ENCODE measurements at places on chromosomes 11 and 22.

DNA sequence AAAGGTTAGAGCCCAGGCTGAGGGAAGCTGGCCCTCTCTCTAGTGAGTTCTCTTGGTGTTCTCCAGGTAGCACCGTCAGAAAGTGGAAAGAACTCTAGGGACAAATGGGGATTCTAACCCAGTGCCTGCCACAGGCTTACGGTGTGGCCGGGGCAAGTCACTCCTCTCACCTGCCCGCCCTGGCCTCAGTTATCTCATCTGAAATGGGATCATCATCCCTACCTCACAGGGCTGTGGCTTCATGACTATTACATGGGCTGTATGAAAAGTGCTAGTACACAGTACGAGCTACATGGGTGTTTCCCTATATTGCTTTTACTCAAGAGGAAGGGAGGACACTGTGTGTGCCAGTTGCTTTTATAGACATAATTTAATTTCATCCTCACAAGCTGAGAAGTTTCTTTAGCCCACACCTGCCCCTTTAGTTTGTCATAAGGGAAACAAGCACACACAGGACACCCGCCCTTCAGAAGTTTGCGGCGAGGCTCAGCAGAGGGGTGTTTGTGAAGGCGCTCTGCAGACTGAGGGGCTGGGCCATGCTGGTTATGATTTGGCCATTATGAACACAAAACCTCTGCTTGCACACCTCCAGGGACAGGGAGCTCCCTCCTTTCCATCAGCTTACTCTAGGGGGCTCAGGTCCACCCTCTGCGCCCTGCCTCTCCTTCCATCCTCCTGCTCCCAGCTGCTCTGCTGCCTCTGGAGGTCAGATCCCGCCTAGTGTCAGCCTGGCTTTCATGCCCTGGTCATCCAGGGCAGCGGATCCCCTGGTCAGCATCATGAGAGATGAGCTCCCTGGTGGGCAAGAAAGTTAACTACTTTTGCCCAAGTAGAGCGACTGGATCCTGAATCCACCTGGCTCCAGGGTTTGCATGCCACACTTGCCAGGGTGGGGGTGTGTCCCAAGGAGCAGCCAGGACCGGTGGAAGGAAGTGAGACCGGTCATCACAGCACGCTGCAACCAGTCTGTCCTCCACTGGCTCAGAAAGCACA lies 1.2 kb downstream of the KLHL35 start:
- no peak for DNase-seq

- DNase-seq, result no peak
These were observed 351.0 kb upstream of the B3GAT1 start for GRCh38 chr11:134763030-134763388.

DNA sequence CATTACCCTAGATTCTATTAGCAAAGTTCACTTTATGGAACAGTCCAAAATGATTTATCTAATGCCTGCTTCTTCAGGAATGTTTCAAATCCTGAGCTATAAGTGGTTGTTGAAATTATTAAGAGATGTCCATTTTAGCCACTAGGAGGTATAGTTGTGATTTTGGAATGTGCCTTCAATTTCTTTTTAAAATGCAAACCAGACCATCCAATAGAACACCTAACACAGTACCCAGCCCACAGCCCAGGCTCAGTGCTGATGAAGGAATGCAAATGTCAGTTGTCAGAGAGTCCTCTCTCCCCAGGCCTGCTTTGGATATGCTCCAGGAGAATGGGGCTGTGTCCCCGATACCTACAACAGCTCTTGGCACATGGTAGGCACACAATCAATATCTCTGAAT lies 85.8 kb upstream of the E2F8 start:
- DNase-seq, result no peak

GRCh38 chr22:19036523-19037273 lies 85.5 kb downstream of the DGCR2 start:
- DNase-seq, result no peak
